ENCODE measurements at places on chromosomes 6 and 20. TPM values are rescaled to one million over a fixed set of nuclear protein-coding genes. Genes with fewer than 3 reads are reported as not detected.

DNA sequence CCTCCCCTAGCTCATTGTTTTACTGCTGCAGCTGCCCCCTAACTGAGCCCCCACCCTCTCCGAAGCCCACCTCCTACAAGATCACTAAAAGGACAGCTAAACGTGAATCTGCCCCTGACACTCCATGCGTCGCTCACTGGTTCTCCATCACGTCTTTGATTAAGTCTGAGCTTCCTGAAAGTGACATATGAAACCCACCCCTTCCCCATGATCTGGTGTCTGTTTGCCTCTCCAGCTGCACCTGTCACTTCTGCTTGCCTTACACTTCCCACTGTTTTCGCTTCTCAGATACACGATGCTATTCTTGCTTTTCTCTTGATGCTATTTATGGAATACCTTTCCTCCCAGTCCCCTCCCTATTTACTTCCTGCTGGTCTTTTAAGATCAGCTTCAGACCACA lies 8.0 kb upstream of the PERP start:
- DNase-seq = no peak

DNA sequence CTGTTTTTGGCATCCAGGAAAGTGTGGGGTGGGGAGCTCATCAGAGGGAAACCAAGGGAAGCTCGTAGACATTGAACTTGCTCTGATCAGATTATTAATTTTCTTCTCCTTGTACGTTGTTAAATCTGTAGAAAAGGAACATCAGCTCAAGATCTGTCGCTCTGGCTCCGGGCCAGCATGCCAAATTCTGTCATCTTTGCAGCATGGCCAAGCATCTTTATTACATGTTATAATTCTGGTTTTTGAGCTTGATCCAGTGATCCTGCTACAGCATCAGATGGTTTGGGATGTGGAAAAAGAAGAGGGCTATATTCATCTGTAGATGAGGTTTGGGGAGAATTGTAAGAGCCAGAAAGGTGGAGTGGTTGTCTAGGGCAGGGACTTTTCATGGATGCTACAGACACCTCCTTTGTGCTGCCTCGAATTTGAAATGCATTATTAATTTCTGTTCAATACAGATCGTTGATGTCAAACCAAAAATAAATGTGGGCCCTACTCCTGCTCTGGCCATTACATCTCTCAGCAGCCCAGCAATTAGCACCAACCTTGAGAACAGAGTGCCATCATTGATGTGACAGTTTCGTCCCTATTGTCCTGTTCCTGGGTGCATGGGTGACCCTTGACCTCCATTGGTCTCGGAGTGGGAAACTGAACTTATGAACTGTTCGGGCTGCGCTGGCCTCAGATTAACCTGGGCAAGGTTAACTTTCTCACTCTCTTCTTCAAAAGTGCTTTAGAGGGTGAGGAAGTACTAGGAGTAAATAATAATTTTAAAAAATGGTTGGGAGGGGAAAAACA lies 250.8 kb downstream of the SOX4 start:
- DNase-seq = no peak

DNA sequence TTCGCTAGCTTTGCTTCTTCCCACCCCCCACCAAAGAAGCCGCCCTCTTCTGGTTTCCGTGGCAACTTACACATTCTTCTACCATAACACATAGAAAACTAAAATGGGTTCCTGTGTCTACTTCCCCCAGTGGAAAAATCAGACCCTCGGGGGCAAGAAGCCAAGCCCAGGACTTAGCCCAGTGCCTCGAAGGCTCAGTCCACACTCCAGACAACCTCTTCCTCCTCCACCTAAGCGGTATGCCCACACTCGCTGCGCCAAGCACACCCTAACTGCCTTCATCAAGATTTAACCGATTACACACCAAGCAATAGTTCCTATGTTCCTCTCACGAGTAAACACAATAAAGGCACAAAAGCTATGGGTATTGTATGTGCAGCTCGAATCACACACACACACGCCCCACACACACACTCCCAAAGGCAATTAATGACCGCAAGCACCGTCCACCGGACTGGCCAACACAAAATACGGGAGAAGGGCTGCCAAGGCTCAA lies 537 bp downstream of the PPIL4 start:
- DNase-seq = peak; percentile 83

Gene TMEM244
- total RNA-seq = not detected

Gene SLC22A2
- total RNA-seq = not detected

- DNase-seq = peak; percentile 84
Measured at GRCh38 chr6:111754423-111754822, 118.8 kb downstream of the FYN start.

GRCh38 chr6:55937951-55938690 lies 62.7 kb upstream of the BMP5 start:
- no peak for DNase-seq

- DNase-seq = no peak
Measured at GRCh38 chr6:35488517-35488862, 8.4 kb downstream of the TEAD3 start.

DNA sequence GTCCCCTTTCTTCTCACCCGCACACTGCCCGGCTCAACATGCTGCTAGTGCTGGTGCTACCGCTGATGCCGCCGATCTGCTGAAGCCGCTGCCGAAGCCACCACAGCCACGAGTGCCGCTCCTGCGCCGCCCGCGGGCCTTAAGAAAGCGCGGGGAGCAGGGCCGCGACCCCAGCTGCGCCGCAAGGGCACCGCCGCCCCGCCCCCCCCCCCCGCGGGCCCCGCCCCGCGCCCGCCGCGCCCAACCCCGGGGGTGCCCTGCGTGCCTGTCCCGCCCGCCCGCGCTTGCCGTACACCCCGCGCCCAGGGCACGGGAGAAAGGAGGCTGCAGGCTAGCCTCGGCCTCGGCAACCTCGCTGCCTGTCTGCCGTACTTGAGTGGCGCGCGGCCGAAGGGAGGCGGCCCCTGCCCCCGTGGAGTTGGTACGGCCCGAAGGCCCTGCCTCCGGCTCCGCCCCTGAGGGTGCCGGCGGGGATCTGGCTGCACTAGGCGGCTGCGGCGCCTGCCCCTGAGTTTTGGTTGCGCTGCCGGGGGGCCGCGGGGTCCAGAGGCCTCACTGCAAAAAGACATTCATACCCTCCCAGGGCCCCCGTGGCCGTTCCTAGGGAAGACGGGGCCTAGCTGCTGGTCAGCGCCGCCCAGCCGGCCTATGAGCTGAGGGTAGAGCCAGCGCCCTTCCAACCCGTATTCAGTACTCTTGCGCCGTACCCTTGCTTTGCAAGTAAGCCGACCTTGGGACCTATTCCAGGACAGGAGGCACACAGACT lies at the start of gene SOD2:
SOD2 (minus strand) TSS at position 114 of the 766 bp plus-strand sequence; CDS start at position 40, 74 bp downstream.
- peak; percentile 89 for DNase-seq

- DNase-seq = no peak
Measured at GRCh38 chr6:153980171-153980570, 58.9 kb upstream of the OPRM1 start.

- no peak for DNase-seq
Measured at GRCh38 chr20:36062799-36063198, 91.7 kb upstream of the EPB41L1 start.

Gene ECT2L
- not detected for total RNA-seq

- no peak for DNase-seq
Measured at GRCh38 chr20:8662433-8662954, 406.4 kb upstream of the PLCB4 start.

Gene LBP
- 0.05 TPM for total RNA-seq

Gene GNAS-AS1
- total RNA-seq = not detected

Gene DOK5
- 0.34 TPM for total RNA-seq

Gene HTR1E
- total RNA-seq = not detected
